ENCODE measurements at places on chromosomes 2 and 18.

- DNase-seq, result no peak
These were observed 107.5 kb downstream of the MSTN start for GRCh38 chr2:189954989-189955388.

DNA sequence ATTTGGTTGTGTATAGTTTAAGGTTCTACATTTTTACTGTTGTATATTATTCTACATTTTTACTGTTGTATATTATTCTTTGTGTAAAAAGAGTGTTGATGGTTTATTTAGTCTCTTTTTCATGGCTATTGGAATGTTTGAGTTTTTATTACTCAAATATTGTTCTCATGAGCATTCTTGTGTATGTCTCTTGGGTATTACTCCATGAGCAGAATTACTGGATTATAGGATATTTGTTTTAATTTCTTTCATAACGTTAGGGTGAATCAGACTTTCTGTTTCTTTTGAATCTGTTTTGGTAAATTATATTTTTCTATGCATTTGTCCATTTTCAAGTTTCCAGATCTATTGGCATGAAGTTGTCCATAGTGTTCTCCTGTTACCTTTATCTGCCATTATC lies 111.6 kb downstream of the DYNAP start:
- DNase-seq, result peak; percentile 16

- peak; percentile 70 for DNase-seq
These were observed 1.1 kb downstream of the MAP4K3 start for GRCh38 chr2:39435741-39436591.

GRCh38 chr2:5720426-5720825 lies 28.2 kb downstream of the SOX11 start:
- peak; percentile 23 for DNase-seq

GRCh38 chr2:177275040-177275742 lies 10.7 kb upstream of the NFE2L2 start:
- DNase-seq, result peak; percentile 95

GRCh38 chr2:148978706-148979105 lies 59.8 kb upstream of the LYPD6B start:
- peak; percentile 48 for DNase-seq

- DNase-seq, result peak; percentile 55
These were observed 81.2 kb downstream of the ADD2 start for GRCh38 chr2:70686577-70687460.

All from iris pigment epithelial cell (primary cell).